Tongue (tissue), 3 donors: ENCODE measurements at places on chromosomes 6 and 20. TPM values are rescaled to one million over a fixed set of nuclear protein-coding genes. Genes with fewer than 3 reads are reported as not detected.

- no peak for DNase-seq
Measured at GRCh38 chr6:6659600-6660327, 71.2 kb downstream of the LY86 start.

DNA sequence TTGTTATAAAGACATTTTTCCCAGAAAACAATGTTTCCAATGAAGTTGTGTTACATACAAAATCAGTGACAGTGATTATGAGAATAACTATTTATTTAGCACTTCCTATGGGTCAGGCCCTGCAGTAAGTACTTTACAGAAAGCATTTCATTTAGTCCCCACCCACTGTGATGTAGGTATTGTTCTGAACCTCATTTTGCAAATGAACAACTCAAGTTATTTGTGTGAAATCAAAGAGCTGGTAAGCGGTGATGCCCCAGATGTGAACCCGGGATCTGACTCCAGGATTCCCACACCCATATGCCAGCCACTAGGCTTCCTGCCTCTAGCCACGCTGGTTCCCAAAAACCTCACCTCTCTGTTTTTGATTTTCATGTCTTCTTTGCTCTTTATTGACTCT lies 30.9 kb downstream of the FAXC start:
- DNase-seq = no peak

GRCh38 chr6:149271348-149272340 lies 45.9 kb upstream of the TAB2 start:
- DNase-seq = no peak

DNA sequence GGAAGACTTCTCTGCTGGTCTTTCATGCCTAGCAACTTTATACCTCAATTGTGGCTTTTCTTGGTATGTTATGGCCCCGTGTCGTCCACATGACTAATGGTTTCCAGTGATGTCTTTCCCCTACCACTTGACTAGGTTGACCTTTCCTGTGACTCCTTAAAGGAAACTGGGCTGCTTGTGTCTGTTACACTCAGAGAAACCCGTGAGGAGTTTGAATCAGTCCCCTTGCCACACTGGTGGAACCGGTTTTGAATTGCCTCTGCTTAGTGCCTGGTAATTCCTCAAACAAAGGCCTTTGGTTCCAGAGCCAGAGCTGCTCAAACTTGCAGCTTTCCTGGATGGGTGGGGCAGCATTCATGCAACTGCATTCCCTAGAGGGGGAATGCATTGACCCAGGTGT lies 21.9 kb downstream of the ECT2L start:
- DNase-seq = peak; percentile 82

MAFB gene
- total RNA-seq = 19.5 TPM
